ENCODE measurements at places on chromosomes 5 and 9.

DNA sequence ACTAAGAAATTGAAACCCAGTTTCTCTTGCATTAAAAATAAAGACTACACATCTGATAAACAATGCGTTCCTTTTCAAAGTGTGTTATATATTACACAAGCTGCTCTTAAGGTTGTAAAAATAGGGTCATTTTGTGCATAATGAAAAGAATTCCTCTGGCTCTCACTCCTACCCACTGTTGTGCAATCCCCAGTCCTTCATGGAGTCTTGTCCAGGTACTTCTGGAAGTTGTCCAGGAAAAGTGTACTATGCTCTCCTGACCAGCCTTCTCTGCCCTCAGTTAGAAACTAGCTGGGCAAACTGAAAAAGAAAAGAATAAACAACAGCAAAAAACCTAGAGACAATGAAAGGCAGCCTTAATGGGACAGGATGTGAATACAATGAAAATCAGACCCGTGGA lies 345.5 kb upstream of the PAPPA start:
- no peak for DNase-seq

DNA sequence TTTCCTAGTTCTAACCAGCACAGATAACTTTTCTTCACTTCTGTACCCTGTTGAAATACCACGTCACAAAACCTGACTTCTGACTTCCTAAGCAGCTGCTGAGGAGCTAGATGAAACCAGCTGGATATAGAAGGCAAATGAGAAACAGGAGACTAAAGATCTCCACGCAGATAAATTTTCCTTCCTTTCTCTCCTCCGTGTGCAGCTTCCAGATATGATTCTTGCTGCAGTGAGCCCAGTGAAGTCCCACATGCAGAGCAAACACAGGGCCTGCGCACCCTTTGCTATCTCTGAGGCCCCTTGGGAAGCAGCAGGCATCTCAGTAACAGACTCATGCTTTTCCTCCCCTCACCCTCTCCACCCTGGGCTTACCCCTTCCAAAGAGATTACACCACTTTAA lies 1638.3 kb downstream of the MAT2B start:
- DNase-seq, result no peak

- DNase-seq, result no peak
Measured at GRCh38 chr5:135149956-135150723, 116.1 kb upstream of the PITX1 start.

- no peak for DNase-seq
Measured at GRCh38 chr9:99183616-99184015, 38.1 kb downstream of the ALG2 start.

- no peak for DNase-seq
Measured at GRCh38 chr5:54049963-54050362, 260.4 kb downstream of the ARL15 start.

DNA sequence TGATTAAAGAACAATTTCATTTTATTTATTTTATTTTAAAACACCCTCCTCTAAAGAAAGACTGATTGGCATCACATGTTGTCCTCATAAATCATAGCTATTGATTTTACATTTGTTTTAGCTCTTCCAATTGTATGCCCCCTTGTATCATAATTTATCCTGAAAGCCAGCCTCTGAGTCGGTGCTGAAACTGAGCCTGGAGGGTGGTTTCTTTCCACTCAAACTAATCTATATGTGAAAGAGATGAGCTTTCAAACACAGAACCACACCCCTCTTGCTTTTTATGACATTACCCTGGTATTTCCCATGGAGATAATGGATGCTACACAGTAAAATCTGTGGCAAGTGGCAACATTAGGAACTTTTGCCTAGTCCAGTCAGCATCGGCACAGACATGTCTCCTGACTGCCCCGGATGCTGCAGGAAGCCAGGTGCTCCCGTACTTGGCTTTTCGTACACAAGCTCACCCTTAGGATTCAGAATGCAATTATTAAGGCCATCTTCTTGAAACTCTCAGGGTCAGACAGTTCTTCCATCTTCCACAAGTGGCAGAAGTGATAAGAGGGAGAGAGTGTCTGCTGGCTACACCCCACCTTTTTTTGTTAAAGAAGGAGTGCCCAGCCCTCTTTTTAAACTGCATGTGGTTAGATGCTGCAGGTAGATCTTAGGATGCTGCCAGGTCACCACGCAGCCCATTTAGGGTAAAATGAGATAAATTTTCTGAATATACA lies 91.1 kb downstream of the SNCAIP start:
- DNase-seq, result no peak

DNA sequence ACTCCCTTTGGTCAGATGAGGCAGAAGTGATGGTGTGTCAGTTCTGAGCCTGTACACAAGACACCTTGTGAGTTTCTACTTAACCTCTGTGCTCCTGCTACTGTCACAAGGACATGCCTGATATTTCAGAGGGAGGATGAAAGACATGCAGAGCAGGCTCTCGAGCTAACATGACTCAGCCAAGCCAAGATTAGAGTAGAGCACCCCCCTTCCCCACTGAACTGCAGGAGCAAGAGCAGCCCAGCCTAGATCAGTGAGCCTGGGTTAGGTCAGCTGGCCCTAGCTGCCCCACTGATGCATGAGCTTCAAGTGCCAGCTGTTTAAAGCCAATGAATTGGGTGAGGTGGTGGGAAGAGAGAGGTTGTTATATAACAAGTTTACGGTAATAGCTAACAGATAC lies 36.7 kb downstream of the BRINP1 start:
- DNase-seq, result no peak

DNA sequence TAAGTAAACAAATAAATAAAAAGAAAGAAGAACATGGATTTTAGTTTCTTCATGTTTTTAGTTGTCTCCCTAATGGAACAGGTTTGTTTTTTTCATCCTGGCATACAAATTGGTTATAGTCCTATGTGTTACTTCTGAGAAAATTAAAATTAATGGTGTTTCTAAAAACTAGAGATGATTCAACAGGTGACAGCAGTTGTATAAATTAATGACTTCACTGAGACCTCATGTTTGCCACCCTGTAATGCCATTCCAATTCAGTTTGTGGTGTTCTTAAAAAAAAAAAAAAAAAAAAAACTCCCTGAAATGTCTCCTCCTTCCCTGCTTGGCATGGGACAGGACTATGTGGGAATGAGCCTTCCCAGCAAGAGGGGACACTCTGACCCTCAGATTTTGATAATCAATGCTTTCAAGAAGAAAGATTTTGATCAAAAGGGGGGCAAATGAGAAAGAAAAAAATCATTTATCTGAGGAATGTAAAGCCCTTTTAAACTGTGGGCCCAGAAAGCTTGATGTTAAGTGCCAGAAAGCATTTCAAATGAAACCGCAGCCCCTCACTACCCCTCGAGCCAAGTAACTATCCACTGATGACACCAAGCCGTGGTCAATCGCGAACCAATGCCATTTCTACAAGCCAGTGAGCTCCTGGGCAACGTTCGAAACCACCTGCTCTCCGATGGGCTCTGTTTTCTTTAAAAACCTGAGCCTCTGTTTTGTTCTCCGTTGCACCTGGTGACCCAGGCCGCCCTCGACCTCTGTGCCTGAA lies 941 bp downstream of the EXD3 start:
- DNase-seq, result peak; percentile 28

- no peak for DNase-seq
Measured at GRCh38 chr5:42990892-42991291, 49.2 kb downstream of the ANXA2R start.

- DNase-seq, result peak; percentile 81
Measured at GRCh38 chr5:431001-431710, 11.8 kb upstream of the EXOC3 start.

- no peak for DNase-seq
Measured at GRCh38 chr5:132427281-132428146, 58.0 kb downstream of the SLC22A5 start.
